Fibroblast of upper back skin (primary cell): ENCODE measurements at places on chromosomes 2 and 18.

- DNase-seq: no peak
Measured at GRCh38 chr2:23835988-23836387, 90.9 kb downstream of the ATAD2B start.

DNA sequence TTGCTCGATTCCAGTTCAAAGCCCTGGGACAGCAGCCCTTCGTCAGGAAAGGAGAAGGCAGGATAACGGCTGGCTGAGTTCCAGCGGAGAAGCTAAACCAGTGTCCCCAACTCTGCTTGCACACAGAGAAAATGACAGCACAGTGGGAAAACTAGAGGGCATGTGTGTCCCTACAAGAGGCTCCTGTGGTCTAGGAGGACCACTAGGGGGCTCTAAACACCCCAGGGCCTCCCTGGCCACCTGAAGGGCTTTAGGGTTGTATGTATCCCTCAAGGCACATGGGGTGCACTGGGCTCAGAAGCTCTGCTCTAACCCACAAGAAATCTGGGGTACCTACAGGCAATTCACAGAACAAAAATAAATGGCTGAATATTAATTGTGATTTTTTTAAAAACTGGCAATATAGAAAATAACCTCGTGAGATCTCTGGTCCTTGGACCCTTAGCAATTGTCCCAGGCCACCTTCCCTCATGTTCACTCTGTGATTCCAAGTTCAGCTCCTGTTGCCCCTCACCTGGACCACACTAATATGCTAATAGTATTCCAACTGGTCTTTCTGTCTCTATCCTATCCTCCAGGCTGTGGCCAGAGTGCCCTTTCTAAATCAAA is 17.5 kb downstream of the STAT1 start:
- peak; percentile 44 for DNase-seq

DNA sequence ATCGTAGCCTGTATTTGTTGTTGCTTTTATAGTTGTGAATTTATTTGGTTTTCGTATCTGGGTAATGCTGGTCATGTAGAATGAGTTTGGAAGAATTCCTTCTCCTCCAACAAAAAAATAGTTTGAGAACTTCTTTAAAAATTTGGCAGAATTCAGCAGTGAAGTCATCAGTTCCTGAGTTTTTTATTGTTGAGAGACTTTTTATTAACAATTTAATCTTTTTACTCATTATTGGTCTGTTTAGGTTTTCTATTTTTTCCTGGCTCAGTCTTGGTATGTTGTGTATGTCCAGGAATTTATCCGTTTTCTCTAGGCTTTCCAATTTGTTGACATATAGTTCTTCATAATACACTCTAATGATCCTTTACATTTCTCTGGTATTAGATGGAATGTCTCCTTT is 1613.3 kb upstream of the PIK3C3 start:
- no peak for DNase-seq

- DNase-seq: no peak
Measured at GRCh38 chr2:60252581-60253150, 300.8 kb downstream of the BCL11A start.

- DNase-seq: peak; percentile 39
Measured at GRCh38 chr18:24704946-24705630, 244.7 kb downstream of the HRH4 start.

DNA sequence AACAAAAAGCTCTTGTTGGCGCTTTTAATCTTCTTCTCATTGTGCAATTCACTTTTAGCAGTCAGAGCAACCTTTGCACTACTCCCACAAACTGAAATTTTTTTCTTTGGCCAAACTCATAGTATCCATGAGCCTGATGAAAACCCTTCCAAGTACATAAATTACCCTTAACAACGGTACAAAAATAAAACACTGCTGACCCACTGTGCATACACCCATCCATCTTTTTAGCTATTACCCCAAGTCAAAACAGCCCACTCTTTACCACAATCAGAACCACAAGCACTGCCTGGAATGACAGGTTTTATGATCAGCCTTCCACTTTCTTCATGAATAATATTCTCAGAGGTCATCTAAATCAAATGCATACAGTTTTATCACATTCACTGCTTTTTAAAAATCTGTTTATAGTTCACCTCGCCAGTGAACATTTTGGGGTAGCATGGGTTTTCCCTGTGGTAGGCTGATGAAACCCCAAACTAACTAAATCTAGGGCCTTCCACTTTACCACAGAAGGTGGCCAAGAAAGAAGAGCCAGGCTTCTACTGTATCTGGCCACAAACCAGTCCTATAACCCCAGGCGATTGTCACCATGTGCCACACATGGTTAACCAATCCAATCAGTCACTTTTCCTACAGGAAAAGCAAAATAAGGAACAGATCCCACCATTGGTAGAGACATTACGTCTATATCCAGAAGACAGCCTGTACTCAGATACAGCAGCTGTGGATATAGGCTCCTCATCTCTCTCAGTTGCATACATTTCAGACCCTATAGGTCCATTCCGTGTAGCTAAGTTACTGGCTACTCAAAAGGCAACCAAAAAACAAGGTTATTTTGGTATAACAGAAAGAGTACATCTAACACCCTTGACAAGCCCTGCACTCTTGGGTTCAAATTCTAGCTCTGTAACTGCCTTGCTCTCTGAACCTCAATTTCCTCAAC is 171.3 kb downstream of the THADA start:
- peak; percentile 85 for DNase-seq

DNA sequence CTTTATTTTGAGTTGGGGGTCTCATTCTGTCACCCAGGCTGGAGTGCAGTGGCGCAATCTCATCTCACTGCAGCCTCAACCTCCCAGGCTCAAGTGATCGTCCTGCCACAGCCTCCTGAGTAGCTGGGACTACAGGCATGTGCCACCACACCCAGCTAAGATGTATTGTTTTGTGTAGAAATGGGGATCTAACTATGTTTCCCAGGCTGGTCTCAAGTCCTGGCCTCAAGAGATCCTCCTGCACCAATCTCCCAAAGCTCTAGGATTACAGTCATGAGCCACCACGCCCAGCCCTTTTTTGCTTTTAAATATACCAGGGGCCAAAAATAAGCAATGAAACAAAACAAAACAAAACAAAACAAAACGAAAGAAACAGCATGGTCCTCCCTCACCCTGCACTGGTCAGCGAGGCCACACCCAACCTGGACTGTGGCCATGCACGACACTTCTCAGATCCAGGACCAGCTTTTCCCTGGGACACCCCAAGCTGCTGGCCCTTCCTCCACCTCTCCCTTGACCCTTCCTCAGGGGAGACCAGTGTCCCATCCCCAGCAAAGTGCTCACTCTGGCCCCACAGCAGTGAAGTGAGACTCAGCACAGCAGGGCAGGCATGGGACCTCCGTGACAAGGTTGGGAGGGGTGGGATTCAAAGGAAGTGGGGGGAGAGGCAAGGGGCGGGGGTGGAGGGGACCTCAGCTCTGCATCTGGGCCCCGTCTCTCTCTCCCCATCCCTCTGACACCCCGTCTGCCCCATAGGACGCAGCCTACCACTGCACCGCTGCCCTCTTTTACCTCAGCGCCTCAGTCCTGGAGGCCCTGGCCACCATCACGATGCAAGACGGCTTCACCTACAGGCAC is 23.5 kb downstream of the MAL start:
- no peak for DNase-seq
